ENCODE measurements at places on chromosomes 1 and 21.

DNA sequence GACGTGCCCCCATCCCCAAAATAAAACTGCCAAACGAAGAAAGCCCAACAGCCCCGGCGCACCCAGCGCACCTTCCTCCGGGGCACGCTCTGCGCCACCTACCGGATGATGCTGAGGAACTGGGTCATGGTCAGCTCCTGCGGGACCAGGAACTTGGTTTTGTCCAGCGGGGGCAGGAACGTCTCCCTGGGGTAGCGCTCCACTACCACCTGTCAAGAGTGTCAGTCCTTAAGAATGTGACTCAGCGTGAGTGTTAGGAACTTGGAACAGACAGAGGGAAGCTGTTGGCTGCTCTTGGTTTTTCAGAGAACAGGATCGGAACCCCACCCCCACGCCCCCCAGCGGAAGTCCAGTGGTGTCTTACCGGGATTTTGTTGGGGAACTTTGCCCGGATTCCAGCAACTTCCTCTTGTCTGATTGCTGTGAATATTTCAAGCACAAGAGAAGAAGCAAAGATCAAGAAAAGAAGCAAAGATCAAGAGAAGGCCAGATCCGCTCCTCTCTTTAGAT is 431 bp downstream of the MAP1LC3C start:
- peak; percentile 67 for DNase-seq

DNA sequence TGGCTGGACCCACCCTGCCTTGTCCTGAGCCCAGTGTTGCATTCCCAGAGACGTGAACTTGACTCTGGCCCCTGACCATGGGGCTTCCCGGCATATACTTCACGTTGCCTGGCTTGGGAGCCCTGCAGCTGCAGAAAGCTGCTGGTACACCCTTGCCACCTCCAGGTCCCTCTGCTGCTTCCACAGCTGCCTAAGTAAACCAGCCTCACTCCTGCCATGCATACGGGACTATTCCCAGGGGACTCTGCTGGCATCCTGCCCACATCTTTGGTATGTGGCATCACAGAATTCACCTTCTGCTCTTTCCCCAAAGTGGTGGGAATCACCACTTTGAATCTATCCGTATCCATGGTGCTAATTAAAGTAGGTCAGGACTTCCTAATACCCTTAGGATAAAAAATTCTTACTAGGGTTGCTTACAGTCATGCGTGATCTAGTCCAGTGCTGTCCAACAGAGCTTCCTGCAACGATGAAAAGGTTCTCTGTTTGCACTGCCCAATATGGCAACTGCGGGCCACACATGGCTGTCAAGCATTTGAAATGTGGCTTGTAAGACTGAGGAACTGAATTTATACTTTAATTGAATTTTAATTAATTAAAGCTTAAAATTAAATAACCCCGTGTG is 203.0 kb downstream of the GRIK3 start:
- no peak for DNase-seq

DNA sequence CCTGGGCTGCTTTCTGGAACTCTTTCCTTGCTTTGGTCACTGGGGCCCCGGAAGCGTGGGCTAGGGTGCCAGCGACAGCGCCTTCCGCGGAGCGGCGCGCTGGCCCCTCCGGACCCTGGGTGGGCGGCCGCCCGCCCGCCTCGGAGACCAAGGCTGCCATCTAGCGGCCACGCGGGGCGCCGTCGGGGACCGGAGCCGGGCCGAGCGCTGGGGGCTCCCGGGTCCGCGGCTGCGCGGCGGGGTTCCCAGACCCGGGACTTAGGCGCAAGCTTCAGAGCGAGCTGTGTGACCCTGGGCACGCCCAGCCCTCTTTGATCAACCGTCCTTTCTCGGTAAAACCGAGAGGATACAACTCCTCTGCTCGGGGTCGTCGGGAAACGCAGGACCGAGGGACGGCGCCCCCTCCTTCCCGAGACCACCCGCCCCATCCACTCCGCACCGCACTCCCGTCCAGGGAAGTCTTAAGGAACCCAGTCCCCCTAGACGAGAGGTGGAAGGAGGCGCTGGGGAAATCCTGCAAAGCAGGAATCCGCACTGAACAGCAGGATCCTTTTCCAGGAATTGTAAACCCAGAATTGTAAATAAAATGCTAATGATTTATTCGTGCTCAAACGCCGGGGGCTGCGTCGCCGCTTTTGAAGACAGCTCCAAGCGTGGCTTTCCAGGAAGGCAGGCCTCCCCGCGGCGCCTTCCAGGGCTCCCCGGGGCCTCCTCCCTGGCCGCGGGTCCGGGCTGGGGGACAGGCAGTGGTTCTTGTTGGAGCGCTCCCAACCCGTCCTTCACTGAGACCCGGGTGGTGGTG is 41.2 kb downstream of the RRAGC start:
- DNase-seq: no peak

- DNase-seq: no peak
Observed at GRCh38 chr1:3290915-3291314, 163.6 kb upstream of the ARHGEF16 start.

GRCh38 chr1:36389261-36389660 is 3.5 kb upstream of the STK40 start:
- DNase-seq: no peak

DNA sequence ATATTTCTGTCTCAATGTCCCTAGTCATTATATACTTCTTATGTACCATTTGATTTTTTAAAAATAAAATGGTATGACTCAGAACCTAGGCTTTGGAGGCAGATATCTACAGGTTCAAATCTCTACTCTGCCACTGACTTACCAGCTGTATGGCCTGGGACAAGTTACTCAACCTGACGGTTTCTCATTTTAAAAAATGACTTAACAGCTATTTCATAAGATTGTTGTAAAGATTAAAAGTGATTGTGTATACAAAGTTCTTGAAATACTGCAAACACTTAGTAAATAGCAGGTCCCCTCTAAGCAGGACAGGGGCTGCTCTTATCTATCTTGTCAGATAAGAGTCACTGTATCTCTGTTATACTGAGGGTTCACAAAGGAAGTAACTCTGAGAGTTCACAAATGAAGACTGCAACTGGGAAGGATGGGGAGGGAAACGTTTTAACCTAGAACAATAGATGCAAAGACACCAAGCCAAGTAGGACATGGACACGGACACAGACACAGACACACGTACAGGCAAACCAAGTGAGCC is 2.6 kb downstream of the BCAR3 start:
- no peak for DNase-seq

DNA sequence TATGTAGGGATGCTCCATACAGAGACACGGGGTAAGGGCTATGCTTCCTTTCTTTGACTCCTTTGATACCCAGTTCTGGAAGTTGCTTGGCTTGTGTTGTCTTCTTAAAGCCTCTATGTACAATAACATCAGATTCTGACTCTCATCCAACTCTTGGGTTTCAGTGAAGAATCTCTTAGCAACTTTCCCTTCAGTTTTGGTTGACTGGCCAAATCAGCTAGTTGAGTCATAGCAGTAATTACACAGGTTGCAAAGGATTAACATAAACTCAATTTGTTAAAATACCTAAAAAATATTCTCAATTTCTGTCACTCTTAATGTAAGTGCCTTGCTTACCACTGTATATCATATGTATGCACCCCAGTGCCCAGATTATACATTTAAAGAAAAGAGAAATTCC is 9.2 kb downstream of the CD1E start:
- no peak for DNase-seq

GRCh38 chr1:67855444-67855843 is 22.2 kb upstream of the GNG12 start:
- DNase-seq: no peak

DNA sequence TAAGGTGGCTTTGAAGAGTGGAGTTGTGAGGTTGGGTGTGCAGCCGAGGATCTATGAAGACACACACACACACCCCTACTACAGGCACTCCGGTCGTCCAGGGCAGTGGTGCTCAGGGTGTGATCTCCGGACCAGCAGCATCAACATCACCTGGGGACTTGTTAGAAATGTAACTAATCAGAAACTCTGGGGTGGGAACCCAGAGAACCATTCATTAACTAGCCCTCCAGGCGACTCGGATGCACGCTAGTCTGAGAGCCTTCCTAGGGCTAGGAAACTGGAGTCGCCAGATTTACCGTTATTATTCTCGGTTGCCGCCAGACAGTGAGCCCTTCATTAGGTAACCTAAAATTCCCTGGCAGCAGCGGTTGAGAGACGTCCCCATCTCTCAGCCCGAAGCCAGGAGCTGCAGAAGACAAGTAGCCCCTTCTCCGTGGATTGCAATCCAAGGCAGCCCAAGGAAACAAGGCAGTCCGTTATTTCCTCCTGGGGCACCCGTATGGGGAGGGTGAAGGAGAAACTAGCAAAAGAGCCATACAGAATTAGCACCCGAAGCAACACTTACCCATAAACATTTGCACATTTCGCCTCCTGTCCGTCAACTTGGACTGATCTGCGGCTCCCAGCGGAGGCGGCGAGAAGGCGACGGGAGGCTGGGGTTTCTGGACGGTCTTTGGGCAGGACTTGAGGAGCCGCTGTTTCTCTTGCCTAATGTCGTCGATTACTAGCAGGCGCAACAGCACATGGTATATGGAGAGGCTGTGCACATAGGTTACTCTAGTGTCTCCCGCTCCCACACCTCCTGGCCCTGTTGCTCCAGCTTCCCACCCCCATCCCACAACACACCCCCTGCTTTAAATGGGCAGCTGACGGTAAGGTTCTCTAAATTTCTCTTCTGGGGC is 2.9 kb upstream of the CCN1 start:
- DNase-seq: no peak

- DNase-seq: no peak
Observed at GRCh38 chr1:107531065-107531908, 390.4 kb downstream of the NTNG1 start.

- no peak for DNase-seq
Observed at GRCh38 chr1:58456470-58456869, 90.1 kb downstream of the OMA1 start.

- no peak for DNase-seq
Observed at GRCh38 chr21:35178827-35179226, 129.7 kb upstream of the RUNX1 start.

DNA sequence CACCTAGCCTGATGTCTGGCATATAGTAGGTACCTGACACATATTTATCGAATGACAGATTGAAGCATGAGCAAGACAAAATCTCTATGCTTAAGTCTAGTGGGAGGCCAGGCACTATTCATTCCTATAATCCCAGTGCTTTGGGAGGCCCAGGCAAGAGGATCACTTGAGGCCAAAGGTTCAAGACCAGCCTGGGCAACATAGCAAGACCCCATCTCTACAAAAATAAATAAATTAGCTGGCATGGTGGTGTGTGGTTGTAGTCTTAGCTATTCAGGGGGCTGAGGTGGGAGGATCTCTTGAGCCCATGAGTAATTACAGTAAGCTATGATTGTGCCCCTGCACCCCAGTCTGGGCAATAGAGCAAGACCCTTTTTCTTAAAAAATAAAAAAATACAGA is 23.2 kb upstream of the TUT4 start:
- no peak for DNase-seq

GRCh38 chr1:201267481-201268229 is 15.7 kb upstream of the PKP1 start:
- peak; percentile 52 for DNase-seq

DNA sequence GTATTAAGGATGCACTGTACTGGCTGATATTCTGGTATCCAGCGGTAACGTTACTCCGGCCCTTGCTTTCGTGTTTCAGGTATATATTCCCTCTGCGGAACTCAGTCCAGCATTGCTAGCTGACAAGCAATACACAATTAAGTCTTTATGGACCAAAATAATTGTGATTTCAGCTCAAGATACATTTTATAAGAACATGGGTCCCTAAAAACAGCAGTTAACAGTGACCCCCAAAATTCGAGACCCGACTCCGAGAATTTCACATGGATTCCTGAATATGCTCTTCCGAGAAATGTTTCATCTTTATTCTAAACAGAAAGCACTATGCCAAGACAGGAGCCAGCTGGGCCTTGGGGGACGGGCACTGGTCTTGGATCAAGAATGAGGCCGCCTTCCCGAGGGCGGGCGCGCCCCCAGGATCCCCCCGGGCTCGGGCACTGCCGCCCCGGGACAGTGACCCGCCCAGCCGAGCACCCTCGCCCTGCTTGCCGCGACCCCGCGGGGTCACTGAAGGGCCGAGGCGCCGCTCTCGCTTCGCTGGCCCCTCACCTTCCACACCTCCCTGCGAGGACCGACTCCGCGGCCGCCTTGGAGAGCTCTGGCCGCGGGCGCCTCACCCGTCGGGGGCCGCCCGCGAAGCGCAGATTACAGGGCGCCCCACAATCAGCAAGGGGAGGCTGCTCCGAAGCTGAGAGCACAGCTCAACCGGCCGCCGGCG is 610 bp downstream of the SCYL3 start:
- DNase-seq: peak; percentile 62

- no peak for DNase-seq
Observed at GRCh38 chr1:29029667-29030066, 94.0 kb downstream of the TMEM200B start.

GRCh38 chr1:233045588-233045987 is 95.2 kb downstream of the NTPCR start:
- DNase-seq: no peak

DNA sequence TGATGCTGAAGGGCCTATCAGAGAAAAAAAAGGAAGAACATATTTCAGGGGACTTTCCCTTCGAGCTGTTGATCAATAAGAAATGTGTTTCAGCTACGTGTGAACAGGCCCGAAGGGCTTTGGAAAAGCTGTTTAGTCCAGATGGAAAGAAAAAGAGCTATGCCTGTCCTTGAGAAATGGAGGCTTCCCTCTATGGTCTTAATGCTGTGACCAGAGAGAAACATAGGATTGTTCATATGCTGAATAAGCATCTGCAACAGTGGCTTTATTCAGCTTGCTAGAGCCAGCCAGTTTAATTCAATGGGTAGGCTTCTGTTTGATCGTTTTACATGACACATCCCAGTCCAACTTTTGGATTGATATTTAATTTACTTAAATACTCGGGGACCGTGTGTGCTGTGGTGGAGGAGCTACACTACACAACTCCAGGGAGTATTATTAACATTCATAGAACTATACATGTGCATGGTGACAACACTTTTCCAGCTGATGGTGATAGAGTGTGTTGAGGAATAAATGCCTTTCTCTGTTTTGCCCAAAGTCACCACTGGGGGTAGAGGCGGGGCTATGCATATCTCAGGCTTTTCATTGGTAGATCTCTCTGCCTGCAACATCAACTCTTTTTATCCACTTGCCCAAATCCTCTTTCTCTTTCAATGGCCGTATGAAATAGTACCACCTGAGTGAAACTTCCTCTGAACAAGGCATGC is 106.7 kb upstream of the C8B start:
- DNase-seq: peak; percentile 10

GRCh38 chr1:65149351-65150107 is 1.5 kb downstream of the AK4 start:
- no peak for DNase-seq

- no peak for DNase-seq
Observed at GRCh38 chr1:211468595-211468994, 23.4 kb downstream of the RD3 start.

- DNase-seq: no peak
Observed at GRCh38 chr1:93702111-93702827, 20.6 kb upstream of the BCAR3 start.

DNA sequence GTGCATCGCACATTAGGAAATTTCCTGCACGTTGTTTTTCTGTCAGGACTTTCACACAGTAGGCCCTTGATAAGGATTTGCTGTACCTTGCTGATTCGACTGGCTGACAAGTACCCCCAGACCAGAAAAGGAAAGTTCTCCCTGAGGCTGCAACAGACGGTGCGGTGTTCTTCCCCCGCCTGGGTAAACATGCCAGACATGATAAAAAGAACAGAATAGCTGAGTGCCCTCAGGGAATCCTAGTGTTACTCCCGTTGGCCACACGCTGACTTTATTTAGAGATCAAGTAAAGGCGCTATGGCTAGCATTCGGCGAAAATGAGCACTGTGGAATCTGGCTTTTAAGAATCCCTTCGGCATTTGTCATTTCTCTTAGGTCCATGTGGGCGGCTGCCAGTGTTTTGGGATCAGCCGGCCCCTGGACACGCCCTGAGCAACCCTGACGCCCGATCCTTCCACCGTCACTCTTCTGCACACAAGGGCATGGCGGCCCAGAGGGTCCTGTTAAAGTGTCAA is 607.7 kb downstream of the KIF26B start:
- DNase-seq: no peak

Data from H54 (cell line).